ENCODE measurements at places on chromosomes 16 and 17.

DNA sequence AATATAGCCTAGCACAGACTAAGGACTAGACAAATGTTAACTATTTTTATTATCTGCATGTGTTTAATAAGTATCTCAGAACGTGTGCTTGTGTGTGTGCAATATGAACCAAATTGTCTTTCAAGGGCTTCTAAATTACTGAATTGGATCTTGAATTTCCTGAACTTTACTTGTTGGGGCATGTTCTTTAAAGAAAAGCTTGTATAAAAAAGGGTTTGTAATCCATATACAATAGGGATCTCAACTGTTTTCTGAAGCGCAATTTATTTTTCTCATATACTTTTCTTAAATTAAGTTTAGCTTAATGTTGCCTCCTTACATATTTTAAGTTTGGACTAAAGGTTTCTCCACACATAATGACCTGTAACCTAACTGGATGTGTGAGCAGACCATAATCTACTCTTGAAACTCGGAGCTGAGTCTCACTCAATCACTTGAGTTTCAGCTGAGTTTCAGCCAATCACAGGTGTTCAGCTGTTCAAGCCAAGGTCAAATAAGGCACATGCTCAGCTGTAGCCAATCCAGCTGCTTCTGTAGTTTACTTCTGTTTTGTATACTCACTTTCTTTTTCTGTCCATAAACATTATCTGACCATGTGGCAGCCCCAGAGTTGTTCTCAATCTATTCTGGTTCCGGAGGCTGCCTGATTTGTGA, 72.3 kb downstream of the CDK5R1 start:
- no peak for DNase-seq

- DNase-seq: no peak
These were observed 28.0 kb downstream of the ARHGAP23 start for GRCh38 chr17:38456031-38456815.

GRCh38 chr16:27920391-27920891, 143.1 kb downstream of the GSG1L start:
- DNase-seq: peak; percentile 4

- no peak for DNase-seq
These were observed 8.4 kb upstream of the GHDC start for GRCh38 chr17:42202696-42203095.

DNA sequence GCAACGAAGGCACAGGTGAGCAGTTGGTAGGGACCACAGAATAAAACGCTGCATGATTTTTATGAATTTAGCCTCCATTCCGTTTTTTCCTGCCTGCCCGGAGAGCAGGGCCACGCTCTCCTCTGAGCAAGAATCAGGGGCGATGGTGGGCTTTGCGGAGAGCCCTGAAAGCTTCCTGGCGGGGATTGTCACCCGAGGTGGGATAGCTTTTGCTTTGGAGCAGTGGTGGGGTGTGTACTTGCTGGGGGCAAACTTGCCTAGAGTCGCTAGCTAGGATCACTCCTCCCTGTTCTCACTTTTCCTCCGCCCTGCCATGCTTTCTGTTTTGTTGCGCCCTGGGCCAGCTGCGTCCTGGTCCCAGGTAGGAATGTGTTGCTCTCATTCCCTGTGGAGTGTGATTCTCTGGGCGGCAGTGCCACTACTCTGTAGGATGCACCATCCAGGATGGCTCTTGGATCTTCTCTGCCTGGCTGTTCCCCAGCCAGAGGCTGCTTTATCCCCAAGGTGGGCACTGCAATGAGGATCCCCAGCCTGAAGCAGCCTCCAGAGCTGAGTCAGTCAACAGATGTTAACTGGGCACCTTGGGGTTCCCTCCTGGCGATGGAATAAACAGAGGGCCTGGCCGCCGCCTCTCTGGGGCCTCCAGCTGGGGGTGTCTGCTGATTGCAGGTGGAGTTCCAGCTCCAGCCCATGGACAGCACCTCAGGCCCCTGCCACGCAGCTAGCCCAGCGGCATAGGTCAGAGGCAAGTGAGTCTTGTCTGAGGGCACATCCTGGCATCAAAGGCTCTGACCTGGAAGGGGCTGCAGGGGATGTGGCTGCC, 360.9 kb upstream of the TNRC6C start:
- no peak for DNase-seq

GRCh38 chr16:69131167-69131838, 1.1 kb downstream of the CHTF8 start:
- DNase-seq: peak; percentile 25

DNA sequence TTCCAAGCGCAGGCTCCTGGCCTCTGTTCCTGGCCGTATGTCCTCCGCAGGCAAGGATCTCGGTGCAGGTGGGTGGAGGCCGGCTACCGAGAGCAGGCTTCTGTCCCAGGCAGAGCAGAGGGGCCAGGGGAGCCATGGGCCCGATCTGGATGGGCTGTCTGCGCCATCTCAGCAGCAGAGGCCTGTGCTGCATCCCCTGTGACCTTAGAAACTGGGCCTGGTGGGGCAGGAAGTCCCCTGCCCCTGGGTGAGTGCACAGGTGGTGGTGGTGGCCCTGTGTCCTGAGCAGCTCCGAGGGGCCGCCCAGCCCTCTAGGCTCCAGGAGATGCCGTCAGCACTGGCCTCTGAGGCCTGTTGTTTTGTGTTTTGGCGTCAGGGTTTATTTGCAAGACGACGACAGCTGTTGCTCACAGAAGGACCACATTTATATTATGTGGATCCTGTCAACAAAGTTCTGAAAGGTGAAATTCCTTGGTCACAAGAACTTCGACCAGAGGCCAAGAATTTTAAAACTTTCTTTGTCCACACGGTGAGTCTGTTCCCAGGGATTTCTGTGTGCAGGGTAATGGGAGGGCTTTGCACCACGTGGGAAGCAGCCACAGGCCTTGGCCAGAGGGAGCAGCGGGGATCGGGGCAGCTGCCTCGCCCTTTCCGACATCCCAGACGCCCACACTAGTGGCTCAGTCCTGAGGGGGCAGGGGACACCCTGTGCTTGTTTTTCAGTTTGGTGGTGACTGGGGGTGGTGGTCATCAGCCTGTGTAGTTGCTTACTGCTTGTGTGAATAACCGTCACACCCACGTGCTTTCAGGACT, 59.1 kb downstream of the PDPK1 start:
- DNase-seq: no peak

GRCh38 chr16:48432136-48432535, 46.9 kb upstream of the SIAH1 start:
- DNase-seq: no peak

- no peak for DNase-seq
These were observed 6.5 kb downstream of the MARF1 start for GRCh38 chr16:15636392-15636873.

GRCh38 chr17:78719630-78720298, 62.3 kb downstream of the CYTH1 start:
- no peak for DNase-seq

DNA sequence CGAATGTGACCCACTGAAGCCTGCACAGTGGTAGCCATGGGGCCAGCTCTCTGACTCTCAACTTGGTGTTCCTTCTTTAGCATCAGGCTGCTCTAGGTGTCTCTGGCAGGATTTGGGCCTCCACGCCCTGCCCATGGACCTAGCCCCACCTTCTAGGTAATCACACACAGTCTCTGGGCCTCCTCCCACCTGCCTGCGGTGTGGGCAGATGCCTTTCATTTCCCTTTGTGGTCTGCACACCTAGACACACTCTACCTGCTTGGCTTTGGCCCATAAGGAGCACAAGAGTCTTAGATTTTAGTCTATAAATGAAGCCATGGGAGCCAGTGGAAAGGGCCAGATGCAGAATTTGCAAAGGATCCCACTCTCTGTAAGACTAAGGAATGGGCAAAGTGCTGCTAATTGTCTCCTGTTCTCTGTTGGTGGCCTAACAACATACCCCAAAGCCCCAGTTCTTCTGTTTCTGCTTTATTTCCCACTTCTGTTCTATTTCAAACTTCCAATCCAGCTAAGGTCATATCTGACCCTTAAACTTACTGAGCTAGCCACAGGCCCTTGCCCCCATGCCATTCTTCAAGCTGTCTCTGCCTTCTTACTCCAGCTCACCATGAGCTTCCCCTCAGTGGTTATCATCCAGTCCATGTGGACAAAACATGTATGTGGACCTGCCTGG, 7.2 kb upstream of the MFSD6L start:
- no peak for DNase-seq

DNA sequence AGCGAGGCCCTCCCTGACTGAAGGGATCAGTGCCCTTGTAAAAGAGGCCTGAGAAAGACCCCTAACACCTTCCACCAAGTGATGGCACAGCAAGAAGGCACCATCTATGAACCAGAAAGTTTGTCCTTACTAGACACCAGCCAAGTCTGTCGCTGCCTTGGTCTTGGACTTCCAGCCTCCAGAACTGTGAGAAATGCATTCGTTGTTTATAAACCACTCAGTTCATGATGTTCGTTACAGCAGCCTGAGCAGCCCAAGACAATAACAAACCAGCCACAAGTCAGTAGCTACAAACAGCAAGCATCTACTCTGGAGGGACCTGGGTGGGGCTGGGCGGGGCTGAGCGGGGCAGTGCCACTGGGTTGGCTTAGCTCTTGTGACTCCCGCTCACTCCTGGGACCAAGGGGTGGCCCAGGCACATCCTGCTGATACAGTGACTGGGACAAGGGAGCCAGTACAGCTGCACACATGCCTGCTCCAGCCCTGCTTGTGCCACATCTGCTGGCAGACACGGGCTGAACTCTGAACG, 234.9 kb downstream of the IRF8 start:
- no peak for DNase-seq

- DNase-seq: peak; percentile 84
These were observed 396 bp downstream of the NFE2L1 start for GRCh38 chr17:48048384-48049126.

DNA sequence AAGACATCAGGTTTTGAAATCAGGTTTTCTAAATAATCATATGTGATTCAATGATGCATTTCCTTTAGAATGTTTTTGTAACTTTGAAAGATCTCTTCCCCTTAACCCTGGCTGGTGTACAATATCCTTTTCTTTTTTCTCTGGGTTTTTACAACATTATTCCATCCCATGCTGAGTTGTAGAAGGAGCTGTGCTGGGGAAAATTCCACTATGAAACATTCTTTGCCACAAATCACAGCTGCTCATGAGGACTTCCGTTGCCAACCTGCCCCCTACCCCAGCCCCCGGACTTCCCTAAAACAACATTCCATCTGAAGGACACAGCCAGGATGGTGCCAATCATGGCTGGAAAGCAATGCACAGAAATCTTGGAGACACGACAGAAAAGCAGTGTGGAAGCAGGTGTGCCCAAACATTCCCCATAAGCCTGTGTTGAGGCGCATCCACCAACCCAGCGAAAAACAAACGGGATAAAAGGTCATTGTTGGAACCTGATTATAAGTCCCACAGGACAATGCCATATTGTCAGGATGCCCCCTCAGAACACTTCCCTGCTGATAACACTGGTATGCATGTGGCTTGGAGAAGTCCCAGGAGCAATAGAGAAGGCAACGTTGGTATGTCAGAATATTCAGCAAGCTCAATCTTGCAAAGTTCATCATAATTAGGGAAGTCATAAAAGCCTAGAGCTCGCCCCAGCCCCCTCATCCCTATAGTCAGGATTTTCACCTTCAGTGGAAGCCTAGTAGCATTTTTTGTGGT, 475.0 kb downstream of the HS3ST3B1 start:
- DNase-seq: no peak

DNA sequence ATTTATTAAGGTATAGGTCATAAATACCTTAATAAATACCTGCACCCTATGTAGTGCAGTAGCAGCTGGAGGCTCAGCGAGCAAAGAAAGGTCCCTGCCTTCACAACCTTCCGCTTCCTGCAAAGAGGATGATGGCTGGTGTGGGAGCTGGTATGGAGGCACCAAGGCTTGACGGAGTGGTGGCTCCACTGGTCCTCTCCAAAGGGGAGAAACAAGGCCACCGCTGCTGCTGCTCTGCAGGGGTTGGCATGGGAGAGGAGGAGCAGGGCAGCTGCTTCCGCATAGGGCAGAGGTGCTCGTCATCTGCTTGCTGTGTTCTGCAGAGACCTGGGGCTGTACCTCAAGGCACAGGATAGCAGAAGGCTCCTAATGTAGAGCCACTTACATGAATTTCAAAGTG, 52.8 kb downstream of the NDEL1 start:
- no peak for DNase-seq

- no peak for DNase-seq
These were observed 54.7 kb downstream of the USP22 start for GRCh38 chr17:20988001-20988636.

GRCh38 chr17:64337676-64338075, 53.0 kb downstream of the PECAM1 start:
- no peak for DNase-seq

All from NCI-H1092 treated with DMSO at 0.1 percent for 48 hours (cell line).